ENCODE measurements at places on chromosomes 13 and 19. TPM values are rescaled to one million over a fixed set of nuclear protein-coding genes. Genes with fewer than 3 reads are reported as not detected.

RNF113B gene
- total RNA-seq: not detected

CPAMD8 gene
- 15.4 TPM for total RNA-seq

SMIM44 gene
- not detected for total RNA-seq

DNA sequence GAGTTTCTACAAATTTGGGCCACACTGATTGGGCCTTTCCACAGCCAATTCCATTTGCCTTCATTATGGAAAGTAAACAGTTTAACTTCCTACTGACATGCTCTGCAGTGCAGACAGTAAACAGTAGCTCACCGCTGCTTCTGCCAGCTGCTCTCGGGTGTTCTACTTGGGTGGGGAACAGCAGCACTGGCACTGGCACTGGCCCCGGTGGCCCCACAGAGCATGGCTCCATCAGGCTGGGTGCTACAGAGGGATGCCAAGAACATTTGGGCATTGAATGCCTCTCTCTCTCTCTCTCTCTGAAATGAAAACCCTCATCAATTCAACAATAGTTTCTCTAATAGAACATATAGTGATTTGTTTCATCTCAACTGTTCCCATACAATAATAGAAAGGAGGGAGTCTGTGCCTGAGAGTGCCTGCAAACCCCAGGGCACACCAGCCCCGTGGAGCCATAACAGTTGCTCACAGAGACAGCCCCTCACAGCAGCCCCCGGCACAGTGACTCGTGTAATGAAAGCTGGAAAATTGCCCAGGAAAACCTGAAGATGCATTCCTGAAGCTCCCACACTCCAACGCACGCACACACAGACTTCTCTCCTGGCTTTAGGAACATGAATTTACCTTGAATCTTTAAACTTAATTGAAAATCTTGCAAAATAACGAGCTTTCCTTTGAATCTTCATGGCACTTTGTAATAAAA lies 38.2 kb upstream of the GJB6 start:
- no peak for DNase-seq

GRCh38 chr13:99983499-99984401 lies 2.2 kb downstream of the ZIC2 start:
- peak; percentile 34 for DNase-seq

- no peak for DNase-seq
Observed at GRCh38 chr19:18992696-18993095, 40.6 kb downstream of the SUGP2 start.

SLITRK5 gene
- total RNA-seq: 1.8 TPM

DNA sequence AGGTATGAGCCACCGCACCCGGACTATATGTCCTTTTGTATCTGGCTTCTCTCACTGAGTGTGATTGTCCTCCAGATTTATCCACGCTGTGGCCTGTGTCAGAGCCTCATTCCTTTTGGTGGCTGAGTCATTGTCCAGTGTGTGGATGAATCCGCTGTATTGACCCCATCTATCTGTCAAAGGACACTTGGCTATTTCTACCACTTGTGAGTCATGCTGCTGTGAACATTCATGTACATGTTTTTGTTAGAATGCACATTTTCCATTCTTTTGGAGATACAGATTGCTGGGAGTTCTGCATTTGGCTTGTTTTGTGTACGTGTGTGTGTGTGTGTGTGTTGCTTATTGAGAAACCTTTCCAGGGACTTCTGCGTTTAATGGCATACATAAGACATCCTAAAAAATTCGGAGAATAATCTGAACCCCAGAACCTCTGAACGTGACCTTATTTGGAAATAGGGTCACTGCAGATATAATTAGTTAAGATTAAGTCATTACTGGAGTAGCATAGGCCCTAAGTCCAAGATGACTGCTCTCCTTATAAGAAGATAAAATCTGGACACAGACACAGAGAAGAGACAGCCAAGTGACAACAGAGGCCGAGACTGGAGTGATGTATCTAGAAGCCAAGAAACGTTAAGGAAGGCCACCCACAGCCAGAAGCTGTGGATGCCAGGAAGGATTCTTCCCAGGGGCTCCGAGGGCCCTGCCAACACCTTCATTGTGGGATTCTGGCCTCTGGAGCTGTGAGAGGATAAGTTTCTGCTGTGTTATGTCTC lies 4.9 kb upstream of the GIPC3 start:
- no peak for DNase-seq

- no peak for DNase-seq
Observed at GRCh38 chr13:43545317-43545874, 241.4 kb downstream of the ENOX1 start.

ATP4B gene
- not detected for total RNA-seq

DNA sequence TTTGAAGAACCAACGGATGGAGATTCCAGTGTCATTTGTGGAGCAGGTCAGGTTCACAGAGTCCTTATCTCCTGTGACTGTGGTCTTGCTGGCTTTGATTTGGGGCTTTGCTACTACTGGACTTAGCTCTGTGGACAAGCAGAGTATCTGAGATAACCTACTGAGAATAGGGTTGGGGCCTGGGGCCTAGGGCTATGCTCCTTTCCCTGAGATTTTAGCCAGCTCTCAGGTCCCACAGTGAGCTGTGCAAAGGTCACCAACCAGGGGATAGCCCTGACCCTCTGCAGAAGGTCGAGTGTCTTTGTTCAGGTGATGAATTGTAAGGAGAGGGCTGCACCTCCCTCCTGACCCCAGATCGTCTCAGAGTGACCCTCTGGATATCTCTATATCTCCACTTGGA lies 9.2 kb downstream of the CEACAM1 start:
- no peak for DNase-seq

DNA sequence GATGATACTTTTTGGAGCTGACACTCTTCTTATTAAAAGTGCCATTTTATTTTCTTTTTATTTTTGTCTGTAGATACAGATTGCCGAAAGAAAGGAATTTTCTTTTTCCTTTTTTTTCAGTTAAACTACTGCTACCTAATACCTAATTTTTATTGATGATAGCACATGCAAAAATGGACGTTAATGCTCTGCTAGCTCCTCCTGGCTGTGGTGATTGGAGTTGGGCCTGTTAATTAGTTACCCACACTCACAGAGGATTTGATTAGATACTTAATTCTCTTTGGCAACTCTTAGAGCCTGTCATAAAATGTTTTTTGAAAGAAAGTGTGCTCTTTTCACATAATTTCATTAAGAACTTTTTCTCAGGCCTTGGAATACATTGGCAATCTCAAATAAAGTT lies 366.8 kb downstream of the DCT start:
- DNase-seq: no peak

ADM5 gene
- 3.2 TPM for total RNA-seq

ZFR2 gene
- 8.9 TPM for total RNA-seq

DNA sequence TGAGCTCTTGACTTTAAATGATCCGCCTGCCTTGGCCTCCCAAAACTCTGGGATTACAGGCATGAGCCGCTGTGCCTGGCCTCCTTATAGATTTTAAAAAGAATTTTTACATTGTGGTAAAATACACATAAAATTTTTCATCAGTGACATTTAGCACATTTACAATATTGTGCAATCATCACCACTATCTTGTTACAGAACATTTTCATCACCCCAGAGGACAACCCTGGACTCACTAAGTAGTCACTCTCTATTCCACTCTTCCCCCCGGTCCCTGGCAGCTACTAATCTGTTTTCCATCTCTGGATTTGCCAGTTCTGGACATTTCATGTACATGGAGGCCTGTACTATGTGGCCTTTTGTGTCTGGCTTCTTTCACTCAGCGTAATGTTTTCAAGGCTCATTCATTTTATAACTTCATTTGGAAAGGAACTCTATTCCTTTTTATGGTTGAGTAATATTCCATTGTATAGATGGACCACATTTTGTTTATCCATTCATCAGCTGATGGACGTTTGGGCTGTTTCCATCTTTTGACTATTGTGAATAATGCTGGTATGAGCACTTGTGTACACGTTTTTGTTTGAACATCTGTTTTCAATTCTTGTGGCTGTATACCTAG lies 19.9 kb downstream of the MEGF8 start:
- DNase-seq: no peak

DNA sequence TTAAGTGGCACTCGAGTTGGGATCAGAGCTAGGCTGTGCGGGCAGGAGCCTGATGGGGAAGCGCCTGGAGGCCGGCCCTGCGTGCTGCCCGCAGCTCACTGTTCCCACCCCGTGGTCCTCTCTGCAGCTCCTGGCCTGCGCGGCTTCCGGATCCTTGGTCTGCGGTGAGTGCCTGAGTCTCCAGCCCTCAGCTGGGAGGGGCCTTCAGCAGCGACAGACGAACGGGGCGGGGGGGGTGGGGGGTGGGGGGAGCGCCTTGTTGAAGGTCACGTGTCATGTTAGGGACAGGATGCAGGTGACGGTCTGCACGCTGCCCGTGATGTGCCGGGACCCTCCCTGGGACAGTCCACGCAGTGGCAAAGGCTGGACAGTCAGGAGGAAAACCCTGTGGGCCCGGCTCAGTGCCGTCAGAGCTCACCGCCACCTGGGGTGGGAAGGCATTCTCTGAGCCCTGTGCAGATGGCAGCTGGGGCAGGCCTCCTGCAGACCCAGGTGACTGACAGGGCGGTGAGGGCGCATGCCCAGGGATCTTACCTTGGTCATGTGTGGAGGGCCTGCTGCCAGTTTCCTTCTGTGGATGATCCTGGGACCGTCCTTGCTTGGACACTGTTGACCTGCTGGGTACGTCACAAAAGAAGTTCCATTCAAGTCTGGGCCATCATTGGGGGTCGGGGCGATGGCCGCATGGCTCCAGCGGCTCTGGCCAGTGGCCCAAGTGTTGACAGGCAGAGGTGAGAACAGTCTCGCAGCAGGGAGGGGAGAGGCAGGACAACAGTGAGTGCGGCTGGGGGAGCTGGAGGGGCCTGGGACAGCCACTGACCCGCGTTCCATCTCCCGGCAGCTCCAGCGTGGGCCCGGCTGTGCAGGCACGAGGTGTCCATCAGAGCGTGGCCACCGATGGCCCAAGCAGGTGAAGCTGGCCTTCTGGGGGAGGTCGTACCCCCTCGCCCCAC lies 4.3 kb downstream of the NDUFS7 start:
- no peak for DNase-seq

- no peak for DNase-seq
Observed at GRCh38 chr13:62119739-62120700, 704.4 kb upstream of the PCDH20 start.

DNA sequence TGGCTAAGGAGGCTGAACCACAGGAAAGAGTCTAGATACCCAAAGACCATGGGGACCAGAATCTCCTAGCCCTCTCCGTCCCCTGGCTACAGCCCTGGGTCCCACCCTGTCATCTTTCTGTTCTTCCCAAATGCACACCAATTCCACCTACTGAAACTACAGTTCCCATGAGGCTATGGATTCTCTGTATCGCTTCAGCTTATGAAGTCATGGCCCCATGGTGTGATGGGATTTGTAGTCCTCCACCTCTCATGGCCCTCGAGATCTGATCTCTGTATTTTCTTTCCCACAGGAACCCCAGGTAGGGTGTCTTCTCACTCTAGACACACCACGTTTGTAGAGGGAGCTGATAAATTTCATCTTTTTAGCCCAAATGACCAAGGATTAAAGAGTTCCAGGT lies 11.8 kb downstream of the PTPRH start:
- DNase-seq: no peak

DNA sequence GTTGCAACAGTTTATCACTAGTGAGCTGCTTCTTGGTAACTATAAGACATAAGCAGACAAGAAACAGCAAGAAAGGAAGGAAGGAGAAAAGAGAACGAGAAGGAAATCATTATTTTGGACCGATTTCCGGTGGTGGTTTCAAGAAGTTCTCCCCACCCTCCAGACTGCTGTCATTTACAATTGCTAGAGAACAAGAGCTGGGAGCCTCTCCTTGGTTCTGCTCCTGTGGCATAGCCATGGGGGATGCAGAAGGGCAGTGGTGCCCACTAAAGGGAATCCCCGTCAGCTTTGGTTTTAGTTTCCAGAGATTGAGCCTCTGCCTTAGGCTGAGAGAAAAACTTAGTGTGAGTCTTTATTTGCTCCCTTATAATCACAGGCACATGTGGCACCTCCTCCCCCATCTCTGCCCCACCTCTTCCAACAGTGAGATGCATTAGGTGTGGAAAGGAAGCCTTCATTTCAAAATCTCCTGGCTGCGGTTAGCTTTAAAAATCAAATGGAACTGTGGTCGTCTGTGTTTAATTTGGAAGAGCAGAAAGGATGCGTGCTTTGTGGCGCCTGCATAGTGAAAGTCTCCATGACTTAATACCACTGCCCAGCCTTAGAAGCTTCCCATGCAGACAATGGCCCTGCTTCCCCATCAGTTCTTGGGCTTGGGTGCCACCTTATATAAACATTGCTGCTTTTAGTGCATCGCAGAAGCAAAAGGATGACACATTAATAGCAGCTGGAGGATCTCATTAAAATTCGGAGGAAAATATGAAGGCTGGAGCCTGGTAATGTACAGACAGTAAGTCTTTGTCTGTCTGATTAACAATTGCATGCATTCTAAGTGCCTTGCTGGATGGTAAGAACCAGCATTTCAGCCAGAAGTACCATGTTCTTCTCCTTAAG lies 25.0 kb downstream of the LRCH1 start:
- no peak for DNase-seq

KLK2 gene
- not detected for total RNA-seq

ANKRD27 gene
- 15.3 TPM for total RNA-seq

- no peak for DNase-seq
Observed at GRCh38 chr13:90197722-90198121, 1149.8 kb upstream of the MIR17HG start.

GRCh38 chr19:31706131-31706530 lies 356.9 kb upstream of the TSHZ3 start:
- no peak for DNase-seq

DNA sequence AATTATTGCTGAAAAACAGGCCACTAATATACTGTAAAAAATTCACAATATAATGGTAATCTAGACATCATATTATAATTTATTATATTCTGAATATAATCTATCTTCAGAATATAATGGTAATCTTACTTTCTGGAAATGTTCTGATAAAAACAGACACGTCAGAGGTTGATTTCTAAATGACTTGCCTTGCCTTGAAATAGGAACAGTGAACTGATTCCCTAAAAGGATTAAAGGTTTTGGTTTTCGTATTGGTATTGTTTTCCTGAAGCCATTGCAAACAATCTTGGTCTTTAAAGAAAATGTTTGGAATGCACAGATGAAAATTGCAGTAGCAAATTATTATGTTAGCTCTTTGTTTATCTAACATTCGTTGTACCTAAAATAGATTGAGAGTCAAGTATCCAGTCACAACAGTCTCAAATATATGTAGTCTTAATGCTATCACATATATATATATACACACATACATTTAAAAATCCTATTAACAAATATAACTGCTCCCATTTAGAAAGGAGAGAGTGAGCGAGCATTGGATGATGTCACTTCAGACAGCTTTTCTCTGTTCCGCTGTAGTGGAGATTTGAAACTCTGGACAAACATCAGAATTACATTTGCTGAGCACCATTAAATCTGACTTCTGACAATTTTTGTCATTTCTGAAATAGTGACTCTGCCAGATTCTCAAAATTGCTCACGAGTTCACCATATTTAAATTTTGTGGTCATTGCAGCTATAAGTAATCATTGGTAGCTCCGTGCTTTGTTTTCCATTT lies 1.7 kb downstream of the ITM2B start:
- no peak for DNase-seq
